ENCODE measurements at places on chromosomes 11 and 22.

- no peak for DNase-seq
Observed at GRCh38 chr22:37896181-37896592, 9.9 kb upstream of the MICALL1 start.

- DNase-seq, result no peak
Observed at GRCh38 chr11:63868399-63869064, 29.6 kb downstream of the MARK2 start.

- no peak for DNase-seq
Observed at GRCh38 chr11:133402551-133402950, 129.8 kb downstream of the OPCML start.

- DNase-seq, result no peak
Observed at GRCh38 chr11:132586801-132587200, 945.5 kb downstream of the OPCML start.

DNA sequence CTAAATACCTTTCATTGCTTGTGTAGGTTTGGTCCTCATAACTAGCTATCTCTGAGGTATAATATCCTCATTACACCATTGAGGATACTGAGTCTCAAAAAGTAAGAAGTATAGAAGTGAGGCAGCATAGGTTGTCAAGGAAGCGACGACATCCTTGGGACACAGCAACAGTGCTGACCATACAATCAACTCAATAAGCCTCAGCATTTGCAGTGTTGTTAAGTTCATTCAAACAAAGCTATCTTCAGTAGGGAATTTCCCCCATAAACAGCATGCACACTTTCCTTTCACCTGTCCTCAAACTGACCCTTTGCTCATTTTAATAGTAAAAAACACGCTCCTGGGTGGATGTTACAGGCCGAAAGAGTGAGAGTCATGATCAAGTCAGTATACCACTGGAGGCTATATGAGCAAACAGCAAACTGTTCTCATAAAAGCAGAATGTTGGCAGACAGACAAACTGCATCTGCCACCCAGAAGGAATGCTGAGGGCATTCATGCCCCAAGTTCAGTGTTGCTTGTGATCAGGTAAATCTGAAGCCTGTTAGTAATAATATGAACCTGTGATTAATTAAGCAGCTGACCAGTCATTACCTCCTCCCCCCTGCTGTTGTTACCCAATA, 756.2 kb upstream of the TENM4 start:
- DNase-seq, result no peak

DNA sequence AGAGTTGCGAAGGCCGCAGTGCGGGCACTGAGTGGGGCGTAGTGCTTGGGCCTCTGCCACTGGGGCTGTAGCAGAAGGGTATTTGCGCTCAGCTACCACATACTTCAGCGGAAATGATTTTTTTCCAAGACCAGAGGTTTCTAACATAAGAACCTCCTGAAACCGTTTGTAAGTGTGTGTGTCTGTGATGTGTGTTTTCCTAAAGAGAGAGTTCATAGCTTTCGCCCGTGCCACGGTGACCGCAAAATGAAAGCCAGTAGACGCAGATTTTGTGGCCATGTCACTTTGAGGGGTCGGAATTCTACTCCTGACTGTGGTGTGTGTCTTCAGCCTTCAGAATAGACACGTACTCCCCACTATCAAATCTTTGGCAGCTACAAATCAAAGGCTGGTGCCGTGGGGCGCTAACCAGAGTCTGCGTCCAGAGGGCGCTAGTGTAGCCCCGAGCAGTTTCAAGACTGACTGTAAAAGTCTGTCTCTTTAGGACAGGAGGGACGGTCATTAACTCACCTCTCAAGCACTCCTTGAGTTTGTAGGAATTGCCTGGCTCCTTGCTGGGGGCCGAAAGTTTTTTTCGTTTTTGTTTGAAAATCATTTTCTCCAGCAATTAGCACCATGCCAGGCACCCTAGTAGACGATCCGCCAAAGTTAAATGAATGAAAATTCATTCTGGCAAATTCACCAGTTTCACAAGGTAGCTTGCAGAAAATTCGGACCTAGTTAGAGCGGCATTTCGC, 2.5 kb upstream of the CALCA start:
- DNase-seq, result peak; percentile 17

DNA sequence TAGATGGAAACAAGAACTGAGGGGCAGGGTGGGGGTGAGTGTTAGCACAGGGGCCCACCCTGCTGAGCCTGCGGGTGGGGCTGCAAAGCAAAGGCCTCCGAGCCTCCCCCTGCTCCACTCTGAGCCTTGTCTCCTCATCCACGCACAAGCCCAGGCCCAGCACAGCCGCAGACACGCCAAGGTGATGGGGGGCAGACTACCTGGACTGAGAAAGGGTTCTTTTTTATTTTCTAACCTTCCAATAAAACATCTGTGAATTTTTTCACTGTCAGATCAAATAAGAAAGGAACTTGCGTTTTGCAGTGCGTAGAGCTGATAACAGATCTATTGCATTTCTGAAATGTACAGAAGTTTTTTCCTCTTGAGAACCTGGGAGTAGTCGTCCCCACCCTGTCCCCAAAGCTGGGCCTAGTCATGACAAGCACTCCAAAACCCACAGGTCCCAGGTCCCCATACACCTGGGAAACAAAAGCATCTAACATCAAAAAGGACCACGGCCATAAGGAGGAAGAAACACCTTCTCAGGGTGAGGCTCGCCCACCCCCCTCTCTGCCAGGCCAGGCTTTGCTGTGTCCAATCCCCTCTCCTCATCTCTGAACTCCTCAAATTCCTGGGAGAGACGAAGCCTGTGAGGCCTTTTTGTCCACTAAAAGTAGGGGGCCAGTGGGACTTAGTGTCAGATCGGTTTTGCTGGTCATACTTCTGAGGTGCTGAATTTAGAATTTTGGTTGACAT, 22.7 kb upstream of the CD5 start:
- DNase-seq, result no peak

- DNase-seq, result no peak
Observed at GRCh38 chr11:126800009-126800408, 200.6 kb downstream of the KIRREL3 start.

- no peak for DNase-seq
Observed at GRCh38 chr22:28466399-28466798, 213.2 kb downstream of the TTC28 start.

DNA sequence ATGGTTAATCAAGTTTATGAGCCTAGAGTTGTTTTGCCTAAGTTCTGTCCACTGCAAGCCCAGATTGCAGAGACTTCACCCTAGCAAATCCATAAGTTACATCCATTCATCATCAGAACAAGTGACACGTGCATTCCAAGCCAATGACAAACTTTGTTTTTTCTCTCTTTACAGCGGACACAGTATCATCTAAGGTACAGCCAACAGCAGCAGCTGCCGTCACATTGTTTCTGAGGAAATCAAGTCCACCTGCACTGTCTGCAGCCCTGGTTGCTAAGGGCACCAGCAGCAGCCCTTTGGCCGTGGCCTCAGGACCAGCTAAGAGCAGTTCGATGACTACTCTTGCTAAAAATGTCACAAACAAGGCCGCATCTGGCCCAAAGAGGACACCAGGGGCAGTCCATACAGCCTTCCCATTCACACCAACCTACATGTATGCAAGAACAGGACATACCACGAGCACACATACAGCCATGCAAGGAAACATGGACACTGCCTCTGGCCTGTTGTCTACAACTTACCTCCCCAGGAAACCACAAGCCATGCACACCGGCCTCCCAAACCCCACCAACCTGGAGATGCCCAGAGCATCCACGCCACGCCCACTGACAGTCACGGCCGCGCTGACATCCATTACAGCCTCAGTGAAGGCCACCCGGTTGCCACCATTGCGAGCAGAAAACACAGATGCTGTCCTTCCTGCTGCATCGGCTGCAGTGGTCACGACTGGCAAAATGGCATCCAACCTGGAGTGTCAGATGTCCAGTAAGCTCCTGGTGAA, 155.8 kb downstream of the C11orf91 start:
- DNase-seq, result no peak

- DNase-seq, result no peak
Observed at GRCh38 chr11:8532475-8532874, 61.6 kb downstream of the STK33 start.

GRCh38 chr11:58525037-58525614, 17.2 kb upstream of the OR5B21 start:
- DNase-seq, result no peak

- DNase-seq, result no peak
Observed at GRCh38 chr11:5928271-5928670, 13.8 kb upstream of the OR56A3 start.

- DNase-seq, result no peak
Observed at GRCh38 chr11:60831501-60832079, 10.3 kb upstream of the CCDC86 start.

DNA sequence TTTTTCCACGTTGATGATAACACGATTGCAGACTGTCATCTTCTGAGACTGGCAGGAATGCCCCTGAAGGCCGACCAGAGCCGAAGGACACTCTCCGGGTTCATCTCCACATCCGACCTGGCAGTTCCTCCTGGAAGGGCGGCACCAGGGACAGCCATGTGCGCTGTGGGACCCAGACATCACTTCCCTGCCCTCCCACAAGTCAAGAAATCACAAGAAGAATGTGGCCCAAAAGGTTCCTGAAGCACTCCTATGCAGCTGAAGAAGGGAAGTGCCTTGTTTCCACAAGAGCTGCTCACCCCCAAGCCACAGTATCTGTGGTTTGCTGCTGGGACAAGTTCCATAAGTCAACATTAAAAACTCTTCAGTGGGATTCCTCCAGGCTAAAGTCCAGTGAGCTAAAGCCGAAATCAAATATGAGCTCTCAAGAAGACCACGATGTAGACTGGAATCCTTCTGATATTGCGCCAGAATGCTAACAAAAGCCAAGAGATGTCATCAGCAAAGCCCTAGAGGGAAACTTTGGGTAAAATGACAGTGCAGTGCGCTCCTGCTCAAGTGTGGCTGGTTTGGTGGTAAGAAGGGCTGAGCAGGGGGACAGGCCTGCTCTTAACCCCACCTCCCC, 21.2 kb downstream of the PACSIN2 start:
- no peak for DNase-seq

DNA sequence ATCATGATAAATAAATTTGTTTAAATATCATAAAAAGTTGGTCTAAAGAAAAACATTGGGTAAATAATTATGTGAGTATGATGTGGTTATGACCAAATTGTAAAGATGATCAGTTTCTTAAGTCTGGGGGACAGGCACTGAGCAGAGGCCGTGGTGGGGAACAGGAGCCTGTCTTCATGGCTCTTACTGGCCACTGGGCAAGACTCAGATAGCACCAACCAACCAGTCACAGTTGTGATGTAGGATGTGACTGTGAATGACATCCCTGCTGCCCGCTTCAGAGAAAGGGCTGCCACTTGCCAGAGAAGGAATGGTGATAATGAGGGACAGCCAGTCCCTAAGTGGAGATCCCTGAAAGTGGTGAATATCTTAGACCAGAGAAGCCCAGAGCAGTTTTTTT, 7.0 kb downstream of the PTPRJ start:
- DNase-seq, result no peak

DNA sequence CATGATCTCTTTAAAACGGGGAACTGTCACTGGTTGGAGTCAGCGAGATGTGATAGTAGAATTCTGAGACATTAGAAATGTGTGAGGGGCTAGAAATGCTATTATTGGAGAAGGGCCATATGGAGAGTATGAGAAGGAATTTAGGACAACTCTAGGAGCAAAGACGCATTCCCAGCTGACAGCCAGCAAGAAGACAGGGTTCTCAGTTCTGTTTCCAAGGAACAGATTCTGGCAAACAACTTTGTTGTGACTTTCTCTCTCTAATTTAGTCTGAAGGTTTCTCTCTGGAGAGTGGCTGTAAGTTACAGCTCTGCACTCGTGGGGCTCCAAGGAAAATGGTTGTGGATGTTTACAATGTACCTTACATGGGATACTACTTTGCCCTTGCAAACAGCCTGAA, 876.3 kb downstream of the FAM181B start:
- DNase-seq, result no peak

- DNase-seq, result no peak
Observed at GRCh38 chr11:93143186-93143585, 54.6 kb downstream of the SLC36A4 start.

- no peak for DNase-seq
Observed at GRCh38 chr11:125910226-125910849, 6.0 kb downstream of the DDX25 start.

DNA sequence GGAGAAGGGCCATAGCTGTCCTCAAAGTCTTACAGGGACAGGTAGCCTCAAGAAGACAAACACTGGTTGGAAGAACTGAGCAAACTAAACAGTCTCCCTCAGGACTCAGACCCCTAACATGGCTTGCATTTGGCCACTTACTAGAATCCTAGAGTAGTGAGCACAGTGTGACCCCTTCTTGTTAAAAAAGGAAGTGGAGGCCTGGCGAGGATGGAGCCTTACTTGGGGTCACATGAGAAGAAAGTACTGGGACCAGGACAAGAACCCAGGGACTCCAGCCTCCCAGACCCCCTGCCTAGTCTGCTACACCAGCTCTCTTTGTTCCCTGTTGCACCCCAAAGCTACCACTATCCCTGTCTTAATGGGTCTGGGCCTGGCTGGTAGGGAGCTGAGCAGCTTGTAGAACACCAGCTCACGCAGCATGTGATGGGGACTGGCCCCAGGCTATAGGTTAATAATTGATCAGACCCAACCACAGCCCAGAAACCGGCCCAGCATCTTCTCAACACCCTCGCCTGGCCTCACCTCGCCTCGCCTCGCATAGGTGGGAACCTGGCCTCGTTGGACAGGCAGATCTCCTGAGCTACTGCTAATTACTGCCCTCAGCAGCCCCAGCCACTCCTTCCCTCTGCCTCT, 17.6 kb downstream of the DGAT2 start:
- DNase-seq, result no peak

- peak; percentile 4 for DNase-seq
Observed at GRCh38 chr11:124108156-124108555, 7.1 kb upstream of the VWA5A start.

- DNase-seq, result no peak
Observed at GRCh38 chr11:1830322-1831223, 4.2 kb upstream of the SYT8 start.

- DNase-seq, result no peak
Observed at GRCh38 chr22:37328017-37328416, 45.7 kb downstream of the CYTH4 start.

GRCh38 chr11:14793546-14793945, 98.5 kb downstream of the CYP2R1 start:
- no peak for DNase-seq

- DNase-seq, result no peak
Observed at GRCh38 chr11:63362196-63362793, 7.3 kb upstream of the SLC22A9 start.

Measured in NCI-H510A treated with DMSO at 0.1 percent for 48 hours (cell line).